ENCODE measurements at places on chromosomes 13 and 19. TPM values are rescaled to one million over a fixed set of nuclear protein-coding genes. Genes with fewer than 3 reads are reported as not detected.

Gene CLEC17A
- total RNA-seq, result not detected

Gene PCDH9
- 10.0 TPM for total RNA-seq

Gene DOHH
- total RNA-seq, result 10.5 TPM

Gene IFNL4
- total RNA-seq, result not detected

Gene MZF1
- 9.2 TPM for total RNA-seq

Gene ELSPBP1
- total RNA-seq, result not detected

Gene SERP2
- 12.4 TPM for total RNA-seq

Gene CILP2
- 0.40 TPM for total RNA-seq

Gene NCR1
- total RNA-seq, result not detected

Gene PINLYP
- total RNA-seq, result 0.46 TPM

Gene CEACAM4
- total RNA-seq, result 0.46 TPM

Gene CEACAM1
- total RNA-seq, result 2.6 TPM

Gene CGB3
- total RNA-seq, result not detected

Gene SLITRK1
- total RNA-seq, result not detected

Gene FFAR2
- 0.11 TPM for total RNA-seq

Gene TINCR
- not detected for total RNA-seq

Gene ERICH6B
- total RNA-seq, result not detected

Gene METTL21C
- total RNA-seq, result not detected
